Mammary epithelial cell (primary cell): ENCODE measurements at places on chromosomes 1 and 21. TPM values are rescaled to one million over a fixed set of nuclear protein-coding genes. Genes with fewer than 3 reads are reported as not detected.
A peak's percentile ranks its signal among the peaks of the same experiment; 100 is the strongest.

- DNase-seq, result no peak
Observed at GRCh38 chr21:43279578-43279894, 110.7 kb downstream of the CRYAA start.

- DNase-seq, result no peak
Observed at GRCh38 chr1:113742515-113742914, 16.8 kb downstream of the PHTF1 start.

DNA sequence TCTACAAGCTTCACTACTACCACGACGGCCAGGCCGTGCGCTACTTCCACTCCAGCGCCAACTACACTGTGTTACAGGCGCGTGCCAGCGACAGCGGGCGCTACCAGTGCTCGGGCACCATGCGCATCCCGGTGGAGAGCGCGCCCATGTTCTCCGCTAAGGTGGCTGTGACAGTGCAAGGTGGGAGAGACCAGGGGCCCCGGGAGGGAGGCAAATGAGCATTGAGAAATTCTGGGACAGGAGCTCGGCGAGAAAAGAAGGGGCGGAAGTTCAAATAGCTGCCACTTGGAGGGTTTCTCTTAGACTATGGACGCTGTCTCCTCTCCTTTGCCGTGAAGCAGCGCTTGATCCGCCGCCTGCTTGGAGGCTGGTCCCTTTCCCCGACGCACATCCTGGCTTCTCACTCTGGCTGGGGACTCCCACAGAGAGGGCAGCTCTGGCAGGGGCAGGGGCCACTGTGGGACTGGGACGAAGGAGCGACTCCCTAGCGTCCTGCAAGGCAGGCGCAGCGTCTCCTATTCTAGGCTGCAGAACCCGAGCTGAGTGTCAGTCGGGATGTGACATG is 4.6 kb downstream of the FCRLB start:
- DNase-seq, result peak; percentile 54

- DNase-seq, result no peak
Observed at GRCh38 chr1:44168520-44169098, 27.2 kb upstream of the KLF18 start.

- no peak for DNase-seq
Observed at GRCh38 chr1:113665071-113665470, 94.2 kb downstream of the PHTF1 start.

DNA sequence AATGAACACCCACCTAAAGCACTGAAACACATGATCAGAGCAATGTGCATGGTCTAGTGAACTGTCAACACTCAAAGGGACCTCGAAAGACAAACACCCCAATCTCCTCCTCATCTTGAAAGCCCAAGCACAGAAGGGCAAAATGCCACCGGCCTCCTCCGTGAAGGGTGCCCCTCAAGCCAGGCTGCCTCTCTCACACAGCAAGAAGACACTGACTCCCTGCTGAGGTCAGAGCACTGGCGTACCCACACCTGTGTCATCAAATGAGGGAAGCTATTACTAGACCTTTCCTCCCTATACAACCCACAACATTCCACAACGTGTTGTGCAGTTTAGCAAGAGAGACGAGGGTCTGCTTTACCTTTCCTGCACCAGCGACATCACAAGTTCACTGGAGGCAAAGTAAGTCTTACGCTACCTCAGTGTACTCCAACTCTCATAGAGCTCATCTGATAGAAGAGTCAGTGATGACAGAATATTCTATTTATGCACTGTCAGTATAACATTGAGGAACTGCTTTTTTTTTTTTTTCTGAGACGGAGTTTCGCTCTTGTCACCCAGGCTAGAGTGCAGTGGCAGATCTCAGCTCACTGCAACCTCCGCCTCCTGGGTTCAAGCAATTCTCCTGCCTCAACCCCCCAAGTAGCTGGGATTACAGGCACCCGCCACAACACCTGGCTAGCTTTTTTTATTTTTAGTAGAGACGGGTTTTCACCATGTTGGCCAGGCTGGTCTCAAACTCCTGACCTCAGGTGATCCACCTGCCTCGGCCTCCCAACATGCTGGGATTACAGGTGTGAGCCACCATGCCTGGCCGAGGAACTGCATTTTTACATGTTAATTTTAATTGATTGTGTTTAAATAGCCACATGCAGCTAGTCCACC is 3.3 kb downstream of the SH3BP5L start:
- DNase-seq, result no peak

DNA sequence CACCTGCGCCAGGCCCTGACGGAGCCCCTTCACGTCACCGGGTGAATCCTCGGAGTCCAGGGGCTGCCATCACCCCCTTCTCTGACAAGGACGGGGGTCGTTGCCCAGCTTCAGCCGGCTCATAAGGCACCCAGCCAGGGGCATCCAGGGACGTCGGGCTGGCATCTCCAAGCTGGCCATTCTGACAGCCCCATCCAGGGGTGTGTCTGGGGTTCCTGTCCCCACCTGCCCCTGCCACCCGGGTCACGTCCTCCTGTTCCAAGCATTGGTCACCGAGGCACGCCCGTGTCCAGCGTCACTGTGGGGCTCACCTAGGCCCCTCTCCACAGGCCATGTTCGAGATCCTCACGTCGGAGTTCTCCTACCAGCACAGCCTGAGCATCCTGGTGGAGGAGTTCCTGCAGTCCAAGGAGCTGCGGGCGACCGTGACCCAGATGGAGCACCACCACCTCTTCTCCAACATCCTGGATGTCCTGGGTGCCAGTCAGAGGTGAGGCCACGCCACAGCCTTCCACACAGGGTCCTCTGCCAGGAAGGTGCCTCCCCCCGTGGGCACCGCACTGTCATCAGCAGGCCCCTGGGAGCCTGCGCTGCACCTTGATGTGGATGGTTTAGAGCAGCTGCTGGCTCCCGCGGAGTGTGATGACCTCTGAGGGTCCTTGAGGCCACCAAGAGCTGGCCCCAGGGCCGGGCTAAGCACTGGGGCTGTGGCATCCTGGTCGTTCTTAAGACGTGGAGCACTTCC is 14.8 kb downstream of the ARHGEF16 start:
- no peak for DNase-seq

GRCh38 chr1:75991497-75992114 is 59.4 kb upstream of the ASB17 start:
- peak; percentile 65 for DNase-seq

- DNase-seq, result no peak
Observed at GRCh38 chr1:27634177-27634984, 604 bp downstream of the FGR start.

DNA sequence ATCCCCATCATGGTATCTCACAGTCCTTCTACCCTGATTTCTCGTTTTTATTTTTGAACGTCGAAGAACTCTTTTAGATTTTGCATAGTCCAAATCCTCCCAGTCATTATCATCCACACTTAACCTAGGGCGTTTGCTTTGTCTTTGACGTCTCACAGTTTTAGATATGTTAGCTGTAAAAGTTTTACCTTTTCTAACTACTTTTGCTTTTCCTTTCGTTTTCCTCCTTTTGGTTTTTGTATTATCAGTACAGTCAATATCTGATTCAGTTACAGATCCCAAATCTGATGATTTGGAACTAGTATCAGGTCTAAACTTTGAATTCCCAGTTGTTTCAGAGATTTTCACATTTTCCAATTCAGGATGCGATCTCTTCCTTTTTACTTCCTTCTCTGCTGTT is 13.1 kb upstream of the PSMG1 start:
- DNase-seq, result no peak

DNA sequence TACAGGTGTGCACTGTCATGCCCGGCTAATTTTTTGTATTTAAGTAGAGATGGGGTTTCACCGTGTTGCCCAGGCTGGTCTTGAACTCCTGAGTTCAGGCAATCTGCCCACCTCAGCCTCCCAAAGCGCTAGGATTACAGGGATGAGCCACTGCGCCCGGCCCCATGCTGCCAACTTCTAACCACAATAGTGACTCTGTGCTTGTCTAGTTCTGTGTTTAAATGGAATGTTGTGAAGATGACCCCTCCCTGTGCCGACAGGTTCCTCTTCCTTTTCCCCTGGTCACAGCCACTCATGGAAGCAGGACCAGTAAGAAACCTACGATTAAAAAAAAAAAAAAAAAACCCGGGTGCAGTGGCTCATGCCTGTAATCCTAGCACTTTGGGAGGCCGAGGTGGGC is 4.7 kb downstream of the MAP1LC3C start:
- DNase-seq, result no peak

- no peak for DNase-seq
Observed at GRCh38 chr1:205571747-205572146, 60.1 kb downstream of the ELK4 start.

- peak; percentile 23 for DNase-seq
Observed at GRCh38 chr1:162984699-162985098, 84.5 kb upstream of the RGS4 start.

GRCh38 chr1:57381871-57382270 is 42.0 kb downstream of the DAB1 start:
- no peak for DNase-seq

- peak; percentile 78 for DNase-seq
Observed at GRCh38 chr1:183180218-183180617, 5.8 kb upstream of the LAMC2 start.

DNA sequence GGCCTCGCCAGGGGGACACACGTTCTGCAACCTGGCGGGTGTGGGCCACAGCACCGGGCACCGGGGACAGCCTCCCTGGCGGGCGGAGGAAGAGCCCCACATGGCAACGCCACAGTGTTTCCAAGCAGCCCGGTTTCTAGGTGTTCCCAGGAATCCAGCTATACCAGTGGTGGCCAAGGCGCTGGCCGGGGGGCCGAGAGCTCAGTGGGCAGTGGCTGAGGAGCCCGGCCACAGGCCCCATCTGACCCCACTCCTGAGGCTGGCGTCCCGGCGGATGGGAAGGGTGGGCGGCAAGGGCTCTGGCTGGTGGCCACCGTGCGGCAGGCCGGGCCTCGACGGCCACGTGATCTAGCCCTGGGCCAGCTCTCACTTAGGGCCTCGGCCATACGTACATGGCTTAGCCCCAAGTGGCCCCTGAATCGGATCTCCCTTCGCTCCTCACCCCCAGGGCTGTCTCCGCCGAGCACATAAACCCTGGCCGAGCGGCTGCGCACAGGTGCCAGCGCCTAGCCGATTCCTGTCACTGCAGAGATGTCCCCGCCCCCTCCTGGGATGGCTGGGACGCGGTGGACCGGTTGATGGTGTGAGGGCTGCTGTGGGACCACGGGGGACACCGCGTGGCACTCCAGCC is 68.7 kb downstream of the MORN1 start:
- no peak for DNase-seq

DNA sequence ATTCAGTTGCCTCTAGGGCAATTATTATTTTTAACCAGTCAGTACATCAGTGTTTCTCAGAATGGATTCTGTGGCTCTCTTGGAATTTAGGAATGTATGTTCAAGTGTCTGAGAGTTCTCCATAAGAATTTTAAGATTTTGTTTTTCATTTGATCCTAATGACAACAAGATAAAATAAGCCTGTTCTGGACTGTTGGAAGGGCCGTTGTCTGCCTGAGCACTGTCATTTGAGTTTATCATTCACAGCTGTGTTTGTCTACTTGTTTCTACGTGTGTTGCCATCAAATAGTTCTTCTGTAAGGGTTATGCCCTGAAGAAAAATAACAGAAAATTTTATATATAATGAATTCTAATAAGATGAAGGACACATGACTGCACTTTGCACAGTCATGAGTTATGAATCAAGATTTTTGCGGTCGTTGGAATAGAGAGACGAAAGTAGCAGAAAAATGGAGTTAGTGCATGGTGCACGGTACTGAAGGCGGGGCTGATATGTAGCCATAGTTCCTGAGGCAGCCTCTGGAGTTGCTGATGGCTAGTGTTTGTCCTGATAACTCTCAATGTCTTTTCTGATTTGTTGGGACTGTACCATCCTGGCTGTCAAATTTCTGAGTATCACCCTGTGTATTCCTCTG is 92.5 kb downstream of the NOS1AP start:
- DNase-seq, result no peak

DNA sequence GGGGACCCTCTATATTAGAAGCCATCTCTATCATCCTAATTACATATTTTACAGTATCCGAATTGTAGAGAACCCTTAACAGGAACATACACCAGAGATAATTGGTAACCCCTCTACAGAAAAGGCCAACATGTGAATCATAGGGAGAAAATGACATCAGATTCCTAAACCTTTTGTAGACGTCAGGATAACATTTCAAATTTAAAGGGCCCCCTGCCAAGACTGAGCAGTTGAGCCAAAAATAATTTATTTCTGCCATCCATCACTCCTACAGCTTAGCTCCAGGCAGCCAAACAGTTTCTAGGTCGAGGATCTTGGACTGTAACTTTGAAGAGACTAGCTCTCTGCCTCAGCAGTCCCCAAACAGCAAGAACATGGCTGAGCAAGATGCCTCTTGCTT is 21.2 kb downstream of the ZNF697 start:
- DNase-seq, result no peak

LYST gene
- total RNA-seq, result 27.6 and 37.8 TPM in 2 replicates

PER3 gene
- total RNA-seq, result 3.7 TPM

SUSD4 gene
- 2.3 TPM for total RNA-seq

DR1 gene
- 35.8 TPM for total RNA-seq

CFHR4 gene
- total RNA-seq, result not detected
